ENCODE measurements at places on chromosomes 12 and 14.

DNA sequence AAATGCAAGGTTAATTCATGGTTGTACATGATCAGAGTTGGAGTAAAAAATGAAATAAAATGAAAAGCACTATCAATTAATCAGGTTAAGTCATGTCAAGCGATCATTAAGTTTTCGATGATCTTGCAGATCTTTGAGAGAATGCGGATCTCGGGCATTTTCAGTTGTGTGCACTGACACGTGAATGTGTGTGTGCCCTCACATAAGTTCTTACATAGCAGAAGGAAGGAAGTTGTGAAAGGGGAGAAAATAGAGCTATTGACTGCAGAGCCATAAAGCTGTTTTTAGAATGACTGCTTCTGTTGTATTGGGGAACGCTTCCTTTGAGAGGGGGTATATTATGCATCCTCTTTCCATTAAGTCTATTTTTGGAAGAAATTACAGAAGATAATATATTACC is 101.3 kb downstream of the HMGA2 start:
- no peak for DNase-seq

DNA sequence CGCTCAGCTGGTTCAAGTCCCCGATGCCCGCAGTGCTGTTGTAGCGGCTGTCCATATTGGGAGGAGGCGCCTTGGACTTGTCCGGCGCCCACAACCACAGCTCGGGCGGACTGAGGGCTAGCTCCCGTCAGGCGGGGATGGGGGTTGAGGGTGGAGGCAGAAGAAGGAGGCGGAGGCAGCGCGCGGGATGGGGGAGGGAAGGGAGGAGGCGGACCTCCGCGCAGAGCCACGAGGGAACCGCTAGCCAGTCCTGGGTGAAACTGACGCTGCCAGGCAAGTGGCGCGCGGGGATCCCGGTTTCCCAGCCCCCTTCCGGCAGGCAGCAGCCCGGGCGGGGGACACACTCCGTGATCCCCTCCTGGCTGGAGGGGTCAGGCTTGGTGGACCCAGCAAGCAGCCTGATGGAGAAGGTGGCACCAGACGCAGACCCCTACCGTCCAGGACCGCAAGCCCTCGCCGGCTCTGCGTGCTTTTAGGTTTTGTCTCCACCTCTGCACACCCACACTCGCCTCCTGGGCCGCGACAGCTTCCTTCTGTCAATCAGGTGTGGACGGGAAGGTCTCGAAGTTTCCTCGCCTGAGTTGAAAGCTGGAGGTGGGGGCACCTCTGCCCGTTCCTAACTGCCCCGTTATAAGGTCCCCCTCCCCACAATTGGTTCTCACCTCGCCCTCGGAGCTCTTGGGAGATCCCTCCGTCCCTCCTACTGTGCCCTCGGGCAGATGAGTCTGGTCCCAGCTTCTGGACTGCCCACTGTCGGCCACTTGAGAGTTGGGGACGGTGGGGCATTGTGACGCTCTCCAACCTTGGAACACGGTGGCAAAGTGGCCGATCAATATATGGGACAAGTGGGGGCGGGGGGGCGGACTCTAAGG is at the start of gene CPNE8:
Gene CPNE8, minus strand, starts transcription at position 112 of the 872 bp plus-strand sequence. Its CDS starts 57 bp downstream, at position 55.
- DNase-seq: peak; percentile 10

- no peak for DNase-seq
Measured at GRCh38 chr12:132513070-132513398, 23.1 kb downstream of the FBRSL1 start.

- DNase-seq: no peak
Measured at GRCh38 chr12:82523996-82524395, 162.7 kb upstream of the TMTC2 start.

DNA sequence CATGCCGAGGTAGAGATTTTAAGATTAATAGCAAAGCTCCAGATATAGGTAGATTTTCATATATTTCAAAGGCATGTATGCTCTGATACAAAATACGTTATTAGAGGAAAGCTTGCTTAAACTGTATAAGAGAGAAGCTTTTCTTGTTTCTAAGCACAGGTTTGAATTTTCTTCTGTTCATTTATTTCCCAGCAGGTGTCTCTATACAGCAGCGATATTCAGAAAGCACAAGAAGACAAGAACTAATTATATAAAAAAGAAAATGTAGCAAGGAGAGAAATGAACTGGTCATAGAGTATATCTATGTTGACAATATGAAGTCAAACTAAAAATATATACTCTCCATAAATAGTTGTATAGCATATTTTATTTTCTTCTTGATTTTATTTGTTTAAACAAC is 307.4 kb upstream of the NOVA1 start:
- DNase-seq: no peak

DNA sequence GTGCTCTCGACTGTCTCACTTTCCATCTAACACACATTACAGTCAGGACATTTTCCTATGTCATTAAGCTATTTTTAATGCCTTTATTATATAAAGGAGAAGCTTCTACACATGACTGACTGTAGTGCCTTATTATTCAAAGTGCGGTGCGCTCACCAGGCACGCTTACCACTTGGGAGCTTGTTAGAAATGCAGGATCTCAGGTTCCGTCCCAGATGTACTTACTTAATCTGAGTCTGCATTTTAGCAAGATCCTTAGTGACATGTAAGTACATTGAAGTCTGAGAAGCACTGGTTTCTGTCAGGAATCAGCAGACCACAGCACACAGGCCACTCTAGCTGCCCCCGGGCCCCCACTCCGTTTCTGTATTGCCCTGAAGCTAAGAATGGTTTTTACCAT is 44.7 kb upstream of the MDM1 start:
- no peak for DNase-seq

DNA sequence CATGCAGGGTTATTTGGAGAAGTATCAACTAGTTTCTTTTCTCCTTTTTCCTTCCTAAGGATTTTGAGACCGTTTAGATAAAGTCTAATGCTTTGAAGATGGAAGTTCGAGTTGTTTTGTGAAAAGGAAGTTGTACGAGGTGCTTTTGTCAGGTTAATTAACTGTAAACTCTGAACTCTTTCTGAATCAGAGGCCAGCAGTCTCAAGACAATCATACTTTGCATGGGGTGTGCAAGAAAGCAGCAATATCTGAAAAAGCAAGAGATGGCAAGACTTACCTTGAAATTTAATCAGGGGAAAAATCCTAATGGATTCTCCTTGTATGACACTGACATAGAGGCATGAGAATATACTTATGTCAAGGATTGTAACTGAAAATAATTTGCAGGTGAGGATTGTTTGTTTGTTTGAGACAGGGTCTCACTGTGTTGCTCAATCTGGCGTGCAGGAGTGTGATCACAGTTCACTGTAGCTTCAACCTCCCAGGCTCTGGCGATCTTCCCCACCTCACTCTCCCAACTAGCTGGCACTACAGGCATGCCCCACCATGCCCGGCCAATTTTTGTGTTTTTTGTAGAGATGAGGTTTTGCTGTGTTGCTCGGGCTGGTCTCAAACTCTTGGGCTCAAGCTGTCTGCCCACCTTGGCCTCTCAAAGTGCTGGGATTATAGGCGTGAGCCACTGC is 170.2 kb upstream of the HMGA2 start:
- DNase-seq: no peak

DNA sequence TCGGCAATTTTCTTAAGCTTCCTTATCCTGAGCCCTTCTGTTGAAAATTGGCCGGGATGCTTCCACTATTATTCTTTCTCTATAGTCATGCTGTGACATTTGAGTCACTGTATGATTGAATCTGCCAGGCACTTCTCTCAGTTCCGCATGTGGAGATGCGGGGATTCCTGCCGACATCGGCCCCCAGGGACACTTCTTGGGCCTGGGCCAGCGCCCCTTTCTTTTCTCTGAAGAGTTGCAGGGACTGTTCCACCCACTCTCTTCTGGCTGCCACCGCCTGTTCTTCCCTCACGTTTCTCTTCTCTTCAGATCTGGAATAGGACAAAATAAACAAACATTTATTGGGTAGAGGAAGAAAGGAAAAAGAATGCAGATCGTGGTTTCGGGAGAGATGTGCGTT is 310.1 kb downstream of the ETNK1 start:
- no peak for DNase-seq

DNA sequence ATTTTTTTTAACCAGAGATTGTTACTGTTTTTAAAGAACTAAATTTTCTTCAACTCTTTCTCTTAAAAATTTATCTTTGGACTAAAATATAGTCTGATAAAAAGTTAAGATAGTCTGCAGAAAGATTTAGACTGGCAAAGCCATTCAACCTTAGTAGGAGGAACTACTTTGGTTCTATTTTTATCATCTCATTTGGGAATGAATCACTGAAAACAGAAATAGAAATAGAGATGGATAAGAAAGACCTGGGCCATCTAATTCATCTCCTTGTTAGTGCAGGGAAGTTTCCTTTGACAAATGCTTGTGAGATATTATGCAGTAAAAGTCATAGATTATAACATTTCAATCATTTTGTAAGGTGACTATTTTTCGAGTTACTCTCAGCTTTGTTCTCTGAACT is 263.2 kb upstream of the NPAS3 start:
- no peak for DNase-seq

GRCh38 chr12:7361265-7361664 is 57.4 kb downstream of the ACSM4 start:
- DNase-seq: no peak

GRCh38 chr12:4001841-4002240 is 128.6 kb upstream of the PARP11 start:
- DNase-seq: no peak

- DNase-seq: no peak
Measured at GRCh38 chr12:132275110-132275531, 54.3 kb downstream of the GALNT9 start.

- DNase-seq: no peak
Measured at GRCh38 chr14:72444701-72445100, 449.2 kb downstream of the DPF3 start.

Measured in stimulated activated CD4-positive, alpha-beta T cell treated with anti-CD3 and anti-CD28 coated beads, Interleukin-1b, Interleukin-23, amount 100 ng/mL, for 1 hour (primary cell).